ENCODE measurements at places on chromosomes 12 and 14.

DNA sequence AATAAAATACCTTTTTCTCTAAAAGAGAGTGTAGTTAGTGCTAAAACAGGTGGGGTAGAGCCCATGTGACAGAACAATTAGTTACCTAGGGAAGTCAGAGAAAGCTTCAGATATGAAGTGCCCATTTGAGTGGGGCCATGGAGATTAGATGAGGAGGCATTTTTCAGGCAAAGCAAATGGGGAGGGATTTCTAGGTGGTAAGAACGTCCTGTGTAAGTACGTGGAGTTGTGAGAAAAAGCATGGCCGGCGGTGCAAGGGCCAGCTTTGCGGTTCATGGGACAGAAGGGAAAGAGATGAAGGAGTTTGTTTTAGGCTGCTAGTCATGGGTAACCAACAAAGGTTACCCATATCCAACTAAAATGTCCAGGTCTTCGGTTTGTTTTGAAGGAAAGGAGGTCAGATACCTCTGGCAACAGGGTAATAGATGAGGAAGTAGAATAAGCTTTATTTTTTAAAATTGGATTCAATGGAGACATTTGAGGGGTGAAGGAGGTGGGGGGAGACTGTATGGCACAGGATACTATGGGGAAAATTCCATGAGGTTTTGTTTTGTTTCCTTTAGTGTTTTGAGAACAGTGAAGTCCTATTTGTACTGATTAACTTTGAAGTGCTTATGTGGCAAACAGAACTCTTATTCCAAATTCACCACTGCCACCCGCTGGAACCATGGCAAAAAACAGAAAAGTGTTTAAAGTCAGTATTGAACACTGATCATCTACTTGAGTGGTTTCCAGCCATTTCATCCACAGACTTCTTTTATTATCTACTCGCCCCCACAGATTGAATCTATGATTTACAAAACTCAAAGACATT, 10.0 kb upstream of the SNRPF start:
- DNase-seq, result no peak

DNA sequence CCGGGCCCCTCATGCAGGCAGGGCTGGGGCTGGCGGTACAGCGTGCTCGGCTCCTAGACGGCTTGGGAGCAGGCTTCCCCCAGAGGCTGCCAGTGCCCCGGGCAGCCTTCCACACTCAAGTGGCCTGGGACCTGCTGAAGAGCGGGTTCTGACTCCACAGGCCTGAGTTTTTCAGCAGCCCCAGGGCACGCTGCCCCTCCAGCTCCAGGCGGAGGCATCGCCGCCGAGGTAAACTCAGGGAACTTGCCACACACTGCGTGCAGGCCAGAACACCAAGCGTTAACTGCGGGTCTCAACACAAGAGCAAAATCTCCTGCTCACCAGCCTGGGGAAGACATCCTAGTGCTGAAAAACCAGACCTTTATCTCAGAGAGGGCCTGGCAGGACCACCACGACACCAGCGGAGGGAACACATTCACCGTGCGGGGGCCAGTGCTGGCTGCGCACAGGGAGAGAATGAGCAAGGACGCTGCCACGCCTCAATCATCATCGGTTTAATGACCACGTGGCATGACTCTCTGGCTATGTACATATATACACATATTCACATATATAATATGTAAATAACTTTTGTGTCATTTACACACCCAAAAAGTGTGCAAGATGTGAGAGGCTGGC, 21.3 kb downstream of the PSMC1 start:
- no peak for DNase-seq

DNA sequence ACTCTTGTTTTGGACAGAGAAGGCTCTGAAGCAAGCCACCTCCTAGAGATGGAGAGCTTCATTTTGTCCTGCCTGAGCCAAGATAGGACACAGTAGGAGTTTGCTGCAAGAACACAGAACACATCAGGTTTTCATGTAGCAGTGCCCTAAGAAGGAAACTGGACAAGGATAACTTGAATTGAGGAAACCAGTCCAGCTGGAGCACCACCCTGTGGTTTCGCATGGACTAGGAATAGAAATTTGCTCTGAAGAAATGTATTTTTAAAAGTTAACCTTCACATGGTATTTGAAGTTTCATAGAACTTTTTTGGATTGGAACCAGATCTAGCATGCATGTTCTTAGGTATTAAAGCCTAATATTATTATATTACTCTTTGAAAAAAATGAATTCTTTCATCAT, 68.8 kb downstream of the RERG start:
- DNase-seq, result no peak

- DNase-seq, result no peak
Observed at GRCh38 chr14:94005324-94006073, 8.4 kb downstream of the CCDC197 start.

DNA sequence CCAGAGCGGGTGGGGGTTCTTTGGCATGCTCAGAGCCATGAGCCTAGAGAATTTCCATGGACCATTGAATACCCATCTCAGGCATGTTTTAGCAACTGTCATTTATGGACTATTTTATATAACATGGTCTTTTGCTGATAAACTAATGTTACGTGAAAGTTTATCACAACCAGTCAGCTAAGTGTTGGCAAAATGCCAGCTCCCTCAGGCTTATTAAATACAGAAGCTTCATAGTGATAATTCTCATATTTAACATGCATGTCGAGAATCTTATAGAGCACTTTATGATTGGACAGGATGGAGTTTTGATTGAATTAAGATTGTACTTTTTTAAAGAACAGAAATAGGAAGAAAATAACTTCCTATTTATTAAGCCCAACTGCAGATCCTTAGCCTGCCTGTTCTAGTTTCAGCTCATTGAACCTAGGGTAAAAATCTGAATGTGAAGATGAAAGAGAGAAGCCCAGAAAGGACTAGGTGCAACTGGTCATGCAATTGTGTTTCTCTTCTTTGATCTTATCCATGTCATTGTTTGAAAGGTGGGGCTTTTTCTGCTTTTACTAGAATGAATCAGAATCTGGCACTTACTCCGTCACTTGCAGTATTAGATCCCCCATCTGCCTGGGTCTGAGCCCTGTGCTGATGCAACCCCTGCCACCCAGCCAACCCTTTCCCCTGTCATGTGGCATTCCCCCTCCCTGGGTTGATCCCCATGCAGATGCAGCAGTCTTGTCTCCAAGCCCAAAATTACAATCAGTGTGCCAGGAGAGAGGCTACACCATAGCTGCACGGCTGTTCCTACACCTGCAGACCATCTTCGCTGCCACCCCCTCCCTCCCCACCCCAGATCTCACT, 134.6 kb upstream of the EVL start:
- no peak for DNase-seq

DNA sequence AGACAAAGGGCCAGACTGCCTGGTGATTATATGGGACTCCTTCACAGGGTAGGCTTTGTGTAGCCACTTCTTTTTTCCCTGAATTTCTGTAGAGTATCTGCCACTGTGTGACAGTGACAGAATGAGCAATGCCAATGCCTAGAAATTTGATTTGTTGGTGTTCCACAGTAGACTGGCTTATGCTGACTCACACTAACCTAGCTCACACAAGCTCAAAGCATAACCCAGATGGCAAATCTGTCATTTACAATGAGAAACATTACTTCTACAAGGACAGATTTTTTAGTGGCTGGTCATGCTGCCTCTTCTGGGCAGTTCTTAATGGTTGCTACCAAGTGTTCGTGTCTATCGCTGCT, 15.9 kb downstream of the CFAP251 start:
- DNase-seq, result no peak

DNA sequence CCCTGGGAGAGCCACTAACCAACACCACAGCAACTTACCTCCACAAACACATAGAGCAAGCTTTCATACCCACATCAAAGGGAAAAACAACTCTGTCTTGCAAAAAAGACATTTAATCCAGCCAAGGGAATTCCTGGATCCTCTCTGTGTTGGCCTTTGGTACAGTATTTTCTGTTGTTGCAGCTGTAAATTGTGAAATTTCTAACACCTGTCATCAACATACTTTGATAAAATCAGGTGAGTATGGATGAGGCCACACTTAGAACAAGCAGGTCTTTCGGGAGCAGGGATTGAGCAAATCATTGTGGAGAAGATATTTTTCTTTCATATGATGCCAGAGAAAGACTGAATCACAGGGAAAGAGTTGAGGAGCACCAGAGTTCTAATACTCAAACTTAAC, 89.3 kb downstream of the SPTSSA start:
- DNase-seq, result no peak

GRCh38 chr14:80705241-80705980, 236.1 kb downstream of the CEP128 start:
- DNase-seq, result no peak

GRCh38 chr12:41228066-41228820, 40.1 kb downstream of the PDZRN4 start:
- DNase-seq, result no peak

GRCh38 chr14:103220982-103221641, 97.9 kb downstream of the TNFAIP2 start:
- no peak for DNase-seq

DNA sequence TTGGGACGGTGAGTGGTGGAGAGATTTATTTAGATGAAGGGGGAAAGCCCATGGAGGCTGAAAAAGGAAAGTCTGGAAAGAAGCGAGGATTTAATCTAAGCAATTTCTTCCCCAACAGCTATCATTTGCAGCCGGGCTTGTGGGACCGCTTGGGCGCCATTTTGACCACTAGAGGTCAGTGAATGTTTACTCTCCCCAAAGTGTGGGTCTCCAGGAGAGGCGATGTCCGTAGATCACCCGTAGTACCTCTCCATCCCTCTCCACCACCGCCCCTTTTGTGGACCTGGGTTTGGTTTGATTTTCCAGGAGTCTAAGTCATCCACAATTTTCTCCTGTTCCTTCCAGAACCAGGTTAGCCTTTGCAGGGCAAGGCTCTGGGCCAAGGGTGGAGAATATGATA, 91.2 kb upstream of the PARP11 start:
- no peak for DNase-seq

DNA sequence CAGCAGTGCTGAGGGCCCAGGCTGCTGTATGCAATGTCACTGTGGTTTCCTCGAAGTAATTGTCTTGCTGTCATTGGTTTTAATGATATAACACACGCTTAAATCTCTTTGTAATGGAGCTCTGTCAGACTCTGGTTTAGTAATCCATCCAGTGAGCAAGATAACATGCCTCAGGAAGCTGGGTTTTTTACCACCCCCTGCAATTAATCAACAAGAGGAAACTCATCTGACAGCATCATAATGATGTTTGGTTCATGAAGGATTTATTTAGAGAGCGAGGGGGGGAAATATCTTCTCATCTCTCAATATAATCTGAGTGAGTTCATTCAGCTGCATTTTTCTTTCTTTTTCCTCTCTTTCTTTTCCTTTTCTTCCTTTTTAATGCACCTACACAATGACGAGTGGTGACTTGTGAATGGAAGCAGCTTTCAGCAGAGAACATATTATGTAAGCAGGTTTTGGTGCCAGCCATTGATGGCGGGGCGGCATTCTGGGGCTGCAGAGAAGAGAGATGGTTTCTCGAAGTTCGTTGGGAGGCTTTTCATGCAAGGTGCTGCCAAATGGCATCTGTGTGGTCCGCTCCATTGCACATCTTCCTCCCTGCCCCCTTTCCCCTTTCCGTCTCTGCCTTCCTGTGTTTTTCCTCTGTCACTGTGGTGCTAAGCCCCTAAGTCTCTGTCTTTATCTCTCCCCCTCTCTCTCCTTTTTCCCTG, 6.7 kb downstream of the RPH3A start:
- no peak for DNase-seq

DNA sequence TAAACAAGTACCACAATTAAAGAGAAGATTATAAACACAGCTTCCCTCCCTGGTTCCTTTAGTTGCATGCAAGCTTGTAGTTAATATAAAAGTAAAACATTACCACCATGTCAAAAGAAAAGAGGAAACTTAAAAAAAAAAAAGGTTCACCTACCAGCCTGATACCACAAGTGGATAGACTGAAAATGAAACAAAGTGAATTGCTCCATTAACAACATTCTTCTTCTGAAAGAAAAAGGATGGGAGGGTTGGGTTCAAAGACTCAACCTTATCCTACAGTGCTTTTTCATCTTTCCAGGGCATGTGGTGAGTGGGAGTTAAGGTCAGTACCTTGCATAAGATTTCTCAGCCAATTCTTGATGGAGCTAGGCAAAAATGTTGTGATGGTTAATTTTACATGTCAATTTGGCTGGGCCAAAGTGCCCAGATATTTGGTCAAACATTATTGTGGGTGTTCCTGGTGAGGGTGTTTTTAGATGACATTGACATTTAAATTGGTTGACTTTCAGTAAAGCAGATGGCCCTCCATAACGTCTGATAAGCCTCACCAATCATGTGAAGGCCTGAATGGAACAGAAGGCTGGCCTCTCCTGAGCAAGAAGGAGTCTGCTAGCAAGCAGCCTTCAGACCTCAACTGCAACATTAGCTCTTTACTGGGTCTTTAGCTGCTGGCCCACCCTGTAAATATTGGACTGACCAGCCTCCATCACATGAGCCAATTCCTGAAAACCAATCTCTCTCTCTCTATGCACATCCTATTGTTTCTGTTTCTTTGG, 28.8 kb downstream of the VCPKMT start:
- no peak for DNase-seq

DNA sequence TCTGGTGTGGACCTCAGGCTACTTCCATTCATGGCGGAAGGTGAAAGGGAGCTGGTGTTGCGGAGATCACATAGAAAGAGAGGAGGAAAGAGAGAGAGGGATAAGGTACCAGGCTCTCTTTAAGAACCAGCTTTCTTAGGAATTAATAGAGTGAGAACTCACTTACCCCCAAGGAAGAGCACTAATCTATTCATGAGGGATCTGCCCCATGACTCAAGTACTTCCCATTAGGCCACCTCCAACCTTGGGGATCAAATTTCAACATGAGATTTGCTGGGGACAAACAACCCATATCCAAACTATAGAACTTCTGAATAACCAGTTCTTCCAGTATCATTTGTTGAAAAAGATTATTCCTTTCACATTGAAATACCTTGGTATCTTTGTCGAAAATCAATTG, 34.0 kb upstream of the C2CD5 start:
- DNase-seq, result no peak

All from activated CD4-positive, alpha-beta T cell treated with anti-CD3 and anti-CD28 coated beads, Interleukin-2, amount 50 U/mL, for 24 hours (primary cell).